Activated CD4-positive, alpha-beta T cell treated with anti-CD3 and anti-CD28 coated beads, Interleukin-2, amount 50 U/mL, for 24 hours (primary cell): ENCODE measurements at places on chromosomes 1 and 21.

GRCh38 chr1:115832651-115833050 is 8.3 kb downstream of the NHLH2 start:
- DNase-seq: no peak

DNA sequence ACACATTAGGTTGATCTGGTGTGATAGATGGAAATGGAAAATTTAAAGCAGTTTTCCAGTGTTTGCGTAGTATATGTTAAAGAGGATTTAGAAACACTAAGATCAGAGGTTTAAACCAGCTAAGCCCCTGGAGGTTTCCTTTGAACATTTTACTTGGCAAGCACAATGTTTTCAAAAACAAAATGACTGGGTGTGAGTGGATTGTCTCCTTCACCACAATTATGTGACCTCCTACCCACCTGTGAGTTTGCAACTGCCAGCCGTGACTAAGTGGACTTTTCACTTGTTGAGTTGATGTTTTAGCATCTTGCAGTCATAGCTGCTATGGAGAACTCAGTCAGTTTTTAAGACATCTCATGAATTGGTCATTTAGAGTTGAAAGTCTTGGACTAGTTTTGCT is 4.7 kb downstream of the CCDC190 start:
- no peak for DNase-seq

DNA sequence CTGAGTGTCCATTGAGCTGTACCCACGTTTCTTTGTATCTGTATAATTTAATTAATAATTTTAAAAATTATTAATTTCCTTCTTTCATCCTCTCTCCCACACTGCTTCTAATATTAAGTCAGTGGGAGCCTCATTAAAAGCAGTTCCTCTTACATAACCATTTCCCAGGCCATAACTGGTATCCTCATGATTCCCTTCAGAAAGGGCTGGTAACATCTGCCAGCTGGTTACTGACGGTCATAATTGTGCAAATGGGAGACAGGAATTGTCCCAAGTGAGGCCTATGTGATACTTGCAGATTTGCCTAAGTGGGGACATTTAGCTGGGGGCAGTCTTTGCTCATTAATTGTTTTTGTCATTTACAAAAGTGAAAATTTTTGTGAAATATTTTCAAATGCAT is 69.0 kb upstream of the SPAG17 start:
- no peak for DNase-seq

DNA sequence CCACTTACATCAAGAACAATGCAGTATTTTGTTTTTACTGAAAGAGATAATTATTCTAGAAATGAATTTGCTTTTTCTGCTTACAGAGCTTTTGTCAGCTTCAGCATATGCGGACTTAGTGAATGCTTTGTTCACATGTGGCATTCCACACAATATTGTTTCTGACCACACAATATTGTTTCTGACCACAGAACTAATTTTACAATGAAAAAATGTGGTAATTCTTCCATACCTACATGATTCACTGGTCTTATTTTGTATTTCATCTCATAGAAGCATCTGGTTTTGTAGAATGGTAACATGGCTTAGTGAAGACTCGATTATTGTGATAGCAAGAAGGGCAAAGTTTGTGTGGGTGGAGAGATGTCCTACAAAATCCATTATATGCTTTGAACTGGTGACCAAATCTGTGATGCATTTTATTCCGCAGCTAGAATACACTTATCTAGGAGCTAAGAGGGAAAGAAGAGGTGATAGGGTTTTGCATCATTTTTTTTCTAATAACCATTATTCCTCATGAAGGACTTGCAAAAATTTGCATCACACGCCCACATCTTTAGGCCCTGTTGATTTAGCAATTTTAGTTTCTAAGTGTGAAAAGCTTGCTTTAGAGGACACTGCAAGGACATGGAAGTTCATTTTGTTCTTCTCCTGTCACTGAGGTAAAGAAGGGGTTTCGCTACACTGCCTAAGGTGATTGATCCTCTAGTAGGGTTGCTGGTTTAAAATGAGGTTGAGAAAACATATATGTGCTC is 75.3 kb downstream of the HLX start:
- no peak for DNase-seq

DNA sequence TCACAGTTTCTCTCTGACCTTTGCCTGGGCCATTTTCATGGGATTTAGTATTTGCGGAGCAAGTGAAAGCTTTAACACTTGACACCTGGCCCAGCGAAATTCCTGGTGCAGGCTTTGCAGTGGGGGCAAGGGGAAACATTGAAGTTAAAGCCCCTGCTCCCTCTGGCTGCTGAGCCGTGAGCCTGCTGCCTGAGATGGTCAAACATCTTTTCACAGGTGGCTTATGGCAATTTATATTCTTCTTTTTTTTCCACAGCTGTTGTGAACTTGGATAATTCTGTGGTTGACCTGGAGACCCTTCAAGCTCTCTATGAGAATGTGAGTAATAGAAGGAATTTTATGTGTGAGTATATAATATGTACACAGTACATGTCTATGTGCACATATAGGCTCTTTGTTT is 202.9 kb downstream of the FMN2 start:
- DNase-seq: no peak

DNA sequence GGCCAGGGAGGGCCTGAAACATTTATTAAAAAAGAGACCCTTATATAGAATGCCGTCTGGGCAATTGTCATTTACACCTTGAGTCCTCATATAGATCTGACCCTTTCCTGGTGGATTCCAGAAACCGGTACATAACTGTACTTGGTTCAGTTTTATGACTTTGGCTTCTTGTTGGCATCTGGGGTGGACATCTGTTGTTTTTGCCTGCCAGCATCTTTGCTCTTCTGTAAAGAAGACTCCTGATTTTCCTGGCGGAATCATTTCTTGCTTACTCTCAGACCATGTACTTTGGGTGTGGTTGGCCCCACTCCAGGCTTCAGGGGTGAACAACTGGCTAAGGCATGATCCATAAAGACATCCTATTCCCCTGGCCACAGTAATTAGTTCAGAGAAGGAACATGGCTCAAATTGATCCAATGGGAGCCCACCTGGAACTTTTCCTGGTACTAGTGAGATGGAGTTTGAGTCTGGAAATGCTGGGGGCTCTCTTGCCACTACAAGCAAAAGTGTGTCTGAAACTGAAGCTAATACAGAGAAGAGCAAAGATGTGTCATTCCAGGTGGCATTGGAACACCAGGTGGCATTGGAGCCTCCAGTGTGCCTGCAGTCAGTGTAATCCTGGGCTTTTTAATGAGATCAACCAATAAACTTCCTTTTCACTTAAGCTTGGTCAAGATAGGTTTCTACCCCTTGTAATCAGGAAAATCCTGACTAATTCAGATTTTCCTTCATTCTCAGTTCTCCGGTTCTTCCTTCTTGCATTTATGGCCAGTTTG is 332.5 kb upstream of the CAMK1G start:
- DNase-seq: no peak

DNA sequence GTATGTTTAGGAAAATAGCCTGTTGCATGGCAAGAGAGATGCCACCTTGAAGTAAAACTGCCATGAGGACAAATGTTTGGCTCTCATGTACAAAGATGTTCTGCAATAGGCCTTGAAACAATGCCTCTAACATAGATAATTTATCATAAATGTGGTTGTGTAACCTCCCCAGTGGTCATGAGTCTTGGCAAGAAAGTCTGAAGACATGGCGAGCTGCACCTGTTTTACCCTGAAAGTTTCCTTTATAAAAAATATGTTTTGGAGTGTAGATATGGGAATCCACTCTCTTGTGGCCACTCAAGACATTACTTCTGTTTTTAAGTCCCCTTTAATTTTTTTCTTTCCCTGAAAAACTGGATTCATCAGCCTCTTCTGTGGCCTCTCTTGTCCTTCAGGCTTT is 2217.1 kb downstream of the NCAM2 start:
- DNase-seq: no peak

DNA sequence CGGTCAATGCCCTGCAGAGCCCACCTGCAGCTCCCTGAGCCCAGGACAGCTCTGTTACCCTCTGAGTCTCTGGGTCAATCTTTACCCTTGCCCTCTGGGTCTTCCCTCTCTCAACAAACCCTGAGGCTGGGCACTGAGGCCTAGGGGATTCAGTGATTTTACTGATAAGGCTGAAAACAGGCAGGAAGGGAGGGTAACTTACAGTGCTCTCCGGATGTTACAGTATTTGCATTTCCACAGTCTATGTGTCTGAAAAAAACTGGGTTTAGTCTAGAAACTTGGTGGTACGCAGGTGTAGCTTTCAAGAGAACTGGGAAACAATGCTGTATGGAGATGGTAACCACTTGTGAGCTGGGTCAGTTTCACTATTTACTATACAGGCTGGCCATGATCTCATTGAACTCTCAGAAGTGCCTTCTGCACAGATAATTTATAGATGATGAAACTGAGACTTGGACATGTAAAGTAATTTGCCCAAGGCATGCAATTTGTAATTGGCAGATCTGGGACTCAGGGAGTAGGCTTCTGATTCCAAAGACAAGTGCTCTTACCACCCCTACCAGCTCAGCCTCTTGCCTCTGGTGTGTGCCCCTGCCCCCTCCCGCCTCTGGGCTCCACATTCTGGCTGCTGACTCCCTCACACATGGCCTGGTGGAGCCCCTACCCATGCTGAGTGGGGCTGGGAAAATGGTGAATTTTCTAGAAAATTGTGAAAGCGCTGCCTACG is 48.8 kb downstream of the TENT5C start:
- no peak for DNase-seq

GRCh38 chr1:46303872-46304326 is 401 bp downstream of the UQCRH start:
- DNase-seq: no peak

DNA sequence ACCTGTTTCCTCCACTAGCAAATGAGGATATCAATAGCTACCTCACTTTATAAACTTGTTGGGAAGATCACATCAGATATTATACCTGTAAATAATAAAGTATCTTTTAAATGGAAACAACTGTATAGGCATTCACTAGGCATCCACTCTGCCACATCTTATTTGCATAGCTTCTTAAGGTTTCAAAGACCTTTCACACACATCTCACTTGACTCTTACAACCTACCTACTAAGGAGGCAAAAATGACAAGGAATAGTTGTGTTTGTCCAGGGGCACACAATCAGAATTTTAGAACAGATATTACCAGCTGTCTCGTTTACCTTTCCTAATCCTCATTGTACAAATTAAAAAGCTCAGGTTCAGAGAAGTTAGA is 51.5 kb downstream of the VANGL2 start:
- DNase-seq: no peak

DNA sequence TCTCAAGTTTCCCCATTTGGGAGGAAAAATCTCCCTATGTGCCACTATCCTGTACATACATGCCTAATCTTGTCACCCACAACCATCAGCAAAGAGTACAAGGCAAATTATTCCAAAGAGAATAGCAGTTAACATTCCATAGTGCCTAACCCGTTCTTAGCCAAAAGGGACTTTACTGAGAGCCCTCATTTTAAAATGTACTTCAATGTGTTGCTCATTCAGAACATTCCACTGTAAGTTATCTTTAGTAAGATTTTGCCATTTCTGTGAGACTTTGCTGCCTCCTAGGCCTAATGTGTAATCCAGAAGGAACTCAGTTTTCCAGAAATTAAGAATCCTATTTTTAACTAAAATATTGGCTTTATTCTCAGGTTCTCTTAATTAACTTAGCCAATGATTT is 11.3 kb upstream of the MRPL55 start:
- no peak for DNase-seq

GRCh38 chr1:46413596-46413985 is 19.5 kb downstream of the FAAH start:
- DNase-seq: no peak

- DNase-seq: no peak
Observed at GRCh38 chr1:94828251-94828650, 8.1 kb downstream of the SLC44A3 start.

- DNase-seq: no peak
Observed at GRCh38 chr21:41045534-41046268, 122.3 kb upstream of the BACE2 start.

- DNase-seq: no peak
Observed at GRCh38 chr1:4700801-4701200, 46.4 kb downstream of the AJAP1 start.

GRCh38 chr1:12496154-12496961 is 121.7 kb downstream of the DHRS3 start:
- no peak for DNase-seq

GRCh38 chr1:196437671-196438070 is 170.6 kb downstream of the KCNT2 start:
- DNase-seq: no peak

- DNase-seq: no peak
Observed at GRCh38 chr1:55718758-55719671, 503.9 kb upstream of the USP24 start.

DNA sequence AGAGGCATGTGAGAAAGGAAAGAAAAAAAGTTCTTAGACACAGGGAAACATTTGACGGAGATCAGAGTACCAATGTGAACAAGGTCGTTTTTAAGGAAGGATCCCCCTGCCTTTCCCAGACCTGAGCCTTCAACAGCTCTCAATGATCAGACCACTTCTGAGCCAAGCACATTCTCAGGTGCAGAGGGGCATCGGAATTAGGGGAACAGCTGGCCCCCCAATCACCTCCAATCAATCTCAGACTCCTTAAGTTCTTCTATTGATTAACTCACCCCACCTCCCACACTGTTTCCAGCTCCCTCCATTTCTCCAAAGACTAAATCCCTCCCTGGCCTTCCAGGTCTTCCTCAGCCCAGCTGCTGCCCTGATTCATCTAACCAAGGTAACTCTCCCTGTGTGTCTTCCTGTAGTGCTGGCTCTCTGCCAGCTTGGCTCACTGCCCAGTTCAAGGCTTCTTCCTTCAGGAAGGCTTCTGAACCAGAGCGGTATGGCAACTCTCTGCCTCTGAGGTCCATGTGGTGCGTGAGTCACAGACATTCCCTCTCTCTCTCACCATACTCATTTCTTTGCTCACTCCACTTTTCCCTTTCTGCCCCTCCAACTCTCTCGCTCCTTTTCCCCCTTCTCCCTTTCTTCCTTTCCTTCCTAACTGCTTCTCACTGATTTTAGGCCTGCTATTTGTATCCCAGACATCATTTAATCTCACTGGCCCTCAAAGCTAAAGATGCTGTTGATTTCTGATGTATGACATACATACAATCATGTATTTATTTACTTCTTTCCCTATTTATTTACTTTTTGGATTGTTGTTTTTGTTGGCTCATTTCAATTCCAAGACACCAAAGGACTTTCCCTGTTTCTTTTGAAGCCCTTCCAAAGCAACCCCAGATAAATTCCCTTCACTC is 18.1 kb downstream of the CFAP45 start:
- DNase-seq: no peak

- DNase-seq: no peak
Observed at GRCh38 chr1:178407655-178408054, 89.1 kb downstream of the CLEC20A start.

DNA sequence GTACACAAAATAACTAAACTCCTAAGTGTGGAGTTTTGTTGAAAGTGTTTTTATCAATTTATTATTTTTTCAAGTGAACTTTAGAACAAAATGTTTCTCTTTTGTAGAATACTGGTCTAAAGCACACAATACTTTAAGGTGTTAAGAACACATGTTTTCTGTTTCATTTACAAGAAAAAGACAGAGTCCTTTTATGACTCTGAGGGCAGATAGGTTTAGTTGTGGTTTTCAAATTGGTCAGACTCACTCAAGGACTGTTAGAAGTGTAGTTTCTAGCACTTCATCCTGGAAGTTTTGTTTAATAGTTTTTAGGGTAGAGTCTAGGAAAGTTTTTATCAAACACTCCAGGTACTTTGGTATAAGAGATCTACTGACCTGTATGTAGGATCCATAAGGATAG is 376.5 kb downstream of the LRRIQ3 start:
- no peak for DNase-seq
